Smooth muscle cell of the brain vasculature (primary cell): ENCODE measurements at places on chromosomes 11 and 22.

GRCh38 chr22:32836280-32837123, 35.0 kb downstream of the TIMP3 start:
- no peak for DNase-seq

- DNase-seq = no peak
These were observed 19.3 kb upstream of the PEX26 start for GRCh38 chr22:18058371-18059093.

DNA sequence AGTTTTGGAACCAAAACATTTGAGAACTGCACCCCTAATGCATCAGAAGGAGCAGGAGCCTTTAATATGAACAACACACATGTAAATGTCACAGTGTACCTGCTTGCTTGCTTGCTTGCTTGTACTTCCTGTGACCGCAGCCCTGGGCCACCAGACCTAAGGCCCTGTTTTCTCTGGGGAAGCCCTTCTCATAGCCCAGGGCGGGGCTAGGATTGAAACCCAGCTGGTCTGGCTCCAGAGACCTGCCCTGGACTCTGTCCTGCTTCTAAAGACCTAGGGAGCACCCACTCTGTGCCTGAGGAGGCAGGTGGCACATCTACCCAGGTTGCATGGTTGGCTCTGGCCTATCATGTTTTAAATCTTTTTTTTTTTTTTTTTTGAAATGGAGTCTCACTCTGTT, 7.6 kb upstream of the MCM5 start:
- DNase-seq = no peak

DNA sequence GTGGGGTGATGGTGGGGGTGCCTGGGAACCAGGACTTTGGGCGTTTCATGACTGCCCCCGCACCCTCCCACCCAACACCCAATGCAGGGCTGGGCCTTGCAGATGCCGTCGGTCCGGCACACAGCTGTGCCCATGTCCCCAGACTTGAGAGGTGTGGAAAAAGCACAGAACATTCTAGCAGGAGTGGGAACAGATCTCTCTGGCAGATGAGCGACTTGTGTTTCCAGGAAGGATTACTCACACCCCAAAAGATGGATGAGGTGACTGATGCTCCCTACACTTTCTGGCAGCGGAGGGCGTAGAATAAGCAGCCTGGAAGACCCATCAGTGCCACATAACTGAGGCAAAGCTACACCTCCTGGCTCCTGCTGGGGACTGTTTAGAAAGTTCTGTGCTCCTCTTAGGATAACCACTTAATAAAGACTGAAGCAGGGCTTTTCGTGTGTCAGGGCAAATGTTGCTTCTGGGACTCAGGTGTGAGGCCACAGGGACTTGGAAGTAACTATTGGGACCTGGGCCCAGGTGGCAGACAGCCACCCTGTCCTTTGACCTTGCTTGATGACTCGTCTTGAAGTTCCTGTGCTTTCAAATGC, 24.2 kb downstream of the FBLN1 start:
- DNase-seq = no peak

- peak; percentile 18 for DNase-seq
These were observed 68.3 kb downstream of the PLEKHA7 start for GRCh38 chr11:16945671-16946469.

DNA sequence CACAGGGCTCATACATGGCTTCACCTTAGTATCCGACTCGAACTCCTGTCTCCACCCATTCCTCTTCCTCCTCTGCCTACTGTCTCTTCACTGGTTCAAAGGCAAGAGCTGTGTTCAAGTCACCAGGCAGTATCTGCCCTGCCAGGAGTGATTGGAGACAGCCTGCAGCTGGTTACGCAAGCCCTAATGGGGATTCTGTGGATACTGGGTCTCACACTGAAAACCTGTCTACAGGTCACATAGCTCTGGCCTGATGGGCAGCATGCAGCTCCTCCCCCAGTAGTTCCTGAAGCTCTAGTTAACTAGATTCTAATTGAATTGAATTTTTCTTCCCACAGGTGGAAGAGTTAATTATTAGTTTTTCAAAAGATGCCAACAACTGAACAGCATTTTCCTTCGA, 332.2 kb downstream of the TMEM135 start:
- DNase-seq = no peak

GRCh38 chr11:28757725-28758515, 649.7 kb downstream of the METTL15 start:
- DNase-seq = no peak

- no peak for DNase-seq
These were observed 753 bp downstream of the PRPF19 start for GRCh38 chr11:60905551-60906113.

GRCh38 chr22:21450320-21450831, 16.8 kb upstream of the TMEM191C start:
- DNase-seq = no peak

DNA sequence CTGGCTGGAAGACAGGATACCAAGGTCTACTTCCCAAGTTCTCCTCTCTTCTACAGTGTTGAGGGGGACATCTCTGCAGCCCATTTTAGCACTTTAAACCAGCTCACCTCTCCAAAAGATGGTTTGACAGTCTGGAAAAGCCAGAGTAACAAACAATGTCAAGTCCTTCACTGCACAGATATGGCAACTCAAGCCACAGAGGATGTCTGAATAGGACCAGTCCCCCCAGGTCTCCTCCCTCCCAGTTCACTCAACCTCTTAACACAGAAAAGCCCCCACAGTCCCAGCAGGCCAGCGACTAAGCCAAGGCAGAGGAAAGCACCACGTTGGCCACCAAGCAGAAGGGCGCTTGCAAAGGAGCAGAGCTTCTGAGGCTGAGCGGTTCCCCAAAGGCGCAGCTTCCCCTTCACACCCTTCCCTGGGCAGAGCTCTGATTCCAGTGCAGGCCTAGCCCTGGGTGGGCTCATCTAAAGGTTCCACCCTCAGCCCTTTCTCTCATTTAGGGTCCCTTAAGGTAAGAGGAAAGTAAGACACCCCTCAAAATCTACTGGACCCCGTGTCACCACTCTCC, 62.7 kb downstream of the PAK1 start:
- DNase-seq = no peak

DNA sequence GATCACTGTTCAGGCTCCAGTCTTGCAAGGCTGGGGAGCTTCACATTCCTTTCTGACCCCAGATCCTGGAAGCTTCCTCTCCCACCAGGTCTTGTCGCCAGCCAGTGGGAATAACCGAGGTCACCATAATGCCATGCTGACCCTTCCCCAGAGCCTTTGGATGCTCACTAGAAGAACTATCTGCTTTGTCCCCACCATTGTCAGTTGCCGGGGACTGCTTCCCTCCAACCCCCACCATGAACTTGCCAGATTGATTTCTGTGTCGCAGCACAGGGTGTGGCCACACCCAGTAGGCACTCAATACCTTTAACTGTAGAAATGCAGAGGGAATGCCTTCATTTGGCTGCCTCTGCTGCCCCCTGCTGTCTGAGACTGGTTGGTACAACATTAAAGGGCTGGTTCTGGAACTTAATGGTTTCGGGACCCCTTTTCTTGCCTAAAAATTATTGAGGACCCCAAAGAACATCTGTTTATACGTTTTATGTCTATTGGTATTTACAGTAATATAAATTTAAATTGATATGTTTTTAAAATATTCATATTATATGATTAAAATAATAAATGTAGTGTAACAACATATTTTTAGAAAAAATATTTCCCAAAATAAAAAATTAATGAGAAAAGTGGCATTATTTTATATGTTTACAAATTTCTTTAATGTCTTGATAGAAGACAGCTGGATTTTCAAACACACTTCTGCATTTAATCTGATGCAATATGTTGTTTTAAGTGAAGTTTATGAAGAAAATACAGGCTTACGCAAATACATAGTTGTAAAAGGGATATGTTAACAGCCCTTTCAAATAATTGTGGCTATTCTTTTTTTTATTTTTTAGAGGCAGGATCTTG, 6.7 kb upstream of the GDPD5 start:
- peak; percentile 29 for DNase-seq

DNA sequence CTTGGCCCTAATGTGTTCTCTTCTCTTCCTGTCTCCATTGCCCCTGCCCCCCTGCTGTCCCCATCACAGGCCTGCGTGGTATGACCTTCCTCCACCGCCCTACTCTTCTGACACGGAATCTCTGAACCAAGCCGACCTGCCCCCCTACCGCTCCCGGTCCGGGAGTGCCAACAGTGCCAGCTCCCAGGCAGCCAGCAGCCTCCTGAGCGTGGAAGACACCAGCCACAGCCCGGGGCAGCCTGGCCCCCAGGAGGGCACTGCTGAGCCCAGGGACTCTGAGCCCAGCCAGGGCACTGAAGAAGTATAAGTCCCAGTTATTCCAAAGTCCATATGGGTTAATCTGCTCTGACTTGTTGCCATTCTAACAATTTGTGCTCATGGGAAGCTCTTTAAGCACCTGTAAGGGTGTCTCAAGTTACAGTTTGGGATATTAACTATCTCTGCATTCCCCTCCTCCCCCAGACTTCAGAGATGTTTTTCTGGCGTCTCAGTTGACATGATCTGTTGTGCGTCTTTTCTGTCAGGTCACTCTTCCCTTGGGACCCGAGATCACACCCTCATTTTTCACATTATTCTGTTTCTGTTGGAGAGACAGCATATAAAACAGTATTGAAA, 60.0 kb downstream of the COMMD9 start:
- DNase-seq = no peak

GRCh38 chr11:130762638-130763037, 153.6 kb downstream of the SNX19 start:
- DNase-seq = no peak
